ENCODE measurements at places on chromosomes 5 and 9.
A peak's percentile ranks its signal among the peaks of the same experiment; 100 is the strongest.

DNA sequence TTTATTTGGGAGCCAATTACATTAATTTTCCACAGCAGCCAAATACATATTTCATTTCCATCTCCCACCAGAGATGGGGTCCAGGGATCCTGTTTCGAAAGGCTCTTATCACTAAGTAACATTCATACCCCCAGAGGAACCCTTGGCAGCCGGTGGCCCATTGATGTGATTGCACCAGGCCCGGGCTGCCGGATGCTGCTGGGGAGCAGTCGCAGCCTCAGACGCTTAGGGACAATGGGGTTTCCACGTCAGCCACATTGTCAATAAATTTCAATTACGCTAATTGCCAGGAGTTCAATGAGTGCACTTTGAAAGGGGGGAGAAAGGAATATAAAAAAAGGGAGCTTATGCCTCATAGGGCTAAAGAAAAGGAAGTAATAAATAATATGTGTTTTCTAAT lies 478.8 kb upstream of the ADAMTS16 start:
- DNase-seq: no peak

GRCh38 chr9:15246708-15247107 lies 60.3 kb downstream of the TTC39B start:
- peak; percentile 8 for DNase-seq

DNA sequence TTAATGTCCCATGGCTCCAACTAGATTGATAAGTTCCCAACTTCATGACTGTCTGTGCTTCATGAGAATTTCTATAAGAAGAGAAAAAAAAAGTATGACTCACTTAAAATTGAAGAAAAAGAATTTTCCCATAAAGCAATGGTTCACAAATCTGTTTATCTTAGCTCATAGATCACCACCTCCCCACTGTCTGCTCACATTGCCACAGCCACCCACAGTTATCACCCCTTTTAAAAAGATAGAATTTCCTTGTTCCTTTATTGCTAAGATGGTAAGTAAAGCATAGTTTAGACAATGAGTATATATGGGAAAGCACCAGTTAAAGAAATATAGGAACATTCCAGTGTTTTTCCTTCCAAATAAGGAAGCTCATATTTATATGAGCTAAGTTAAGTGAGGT lies 67.1 kb downstream of the ALDH7A1 start:
- no peak for DNase-seq

GRCh38 chr5:132408965-132409364 lies 39.5 kb downstream of the SLC22A5 start:
- no peak for DNase-seq

DNA sequence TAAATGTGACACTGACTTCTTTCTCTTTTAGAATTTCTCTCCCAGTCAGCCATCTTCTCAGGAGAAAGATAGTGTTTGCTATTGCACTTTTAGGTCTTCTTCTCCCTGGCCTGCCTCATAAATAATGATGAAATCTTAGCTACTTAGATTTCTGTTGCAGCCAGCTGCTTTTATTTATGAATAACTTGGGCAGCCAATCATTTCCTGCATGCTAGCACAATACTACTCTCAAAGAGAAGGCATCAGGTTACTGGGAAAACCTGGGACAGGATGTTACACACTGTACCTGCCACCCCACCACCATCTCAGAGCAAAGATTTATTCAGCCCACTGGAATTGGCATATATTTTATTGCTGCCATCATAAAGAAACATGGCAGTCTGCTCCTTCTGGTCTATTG lies 266.6 kb downstream of the PRELID2 start:
- DNase-seq: no peak

- no peak for DNase-seq
These were observed 68.2 kb upstream of the SMC2 start for GRCh38 chr9:104025945-104026344.

- peak; percentile 22 for DNase-seq
These were observed 25.0 kb upstream of the HMCN2 start for GRCh38 chr9:130240410-130241197.

- peak; percentile 32 for DNase-seq
These were observed 4.1 kb upstream of the TCF7 start for GRCh38 chr5:134110382-134110781.

- no peak for DNase-seq
These were observed 222.9 kb downstream of the AOPEP start for GRCh38 chr9:94949370-94949769.

DNA sequence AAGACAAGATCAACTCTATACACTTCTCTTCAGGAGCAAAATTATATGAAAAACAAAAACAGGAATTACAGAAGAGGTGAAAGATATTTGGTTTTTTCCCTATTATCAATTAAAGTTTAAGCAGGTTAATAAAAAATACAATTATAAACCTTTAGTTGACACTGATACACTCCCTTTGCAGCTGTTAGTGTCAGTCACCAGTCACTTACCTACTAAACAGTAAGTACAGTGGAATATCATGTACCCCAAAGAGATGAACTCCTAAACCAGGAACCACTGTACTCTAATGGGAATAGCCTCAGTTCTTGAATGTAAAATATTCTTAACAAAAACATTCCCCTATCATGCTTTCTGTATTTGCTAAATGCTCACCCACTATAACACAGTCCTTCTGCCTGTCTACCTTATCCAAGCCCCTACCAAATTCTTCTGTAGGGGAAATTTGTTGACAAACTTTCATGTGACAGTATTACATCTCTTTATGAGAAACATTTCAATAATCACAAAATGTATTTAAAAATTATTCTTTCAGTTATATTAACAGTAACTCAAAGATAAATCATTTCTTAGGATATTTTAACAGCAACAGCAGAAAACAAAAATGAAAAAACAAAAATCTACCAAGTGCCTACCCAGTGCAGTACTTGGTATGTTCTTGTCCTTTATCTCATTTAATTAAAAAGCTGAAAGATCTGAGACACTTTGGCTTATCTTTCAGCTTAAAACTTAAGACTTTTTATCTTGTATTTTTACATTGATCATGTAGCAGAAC lies 212.8 kb downstream of the MLLT3 start:
- DNase-seq: no peak

DNA sequence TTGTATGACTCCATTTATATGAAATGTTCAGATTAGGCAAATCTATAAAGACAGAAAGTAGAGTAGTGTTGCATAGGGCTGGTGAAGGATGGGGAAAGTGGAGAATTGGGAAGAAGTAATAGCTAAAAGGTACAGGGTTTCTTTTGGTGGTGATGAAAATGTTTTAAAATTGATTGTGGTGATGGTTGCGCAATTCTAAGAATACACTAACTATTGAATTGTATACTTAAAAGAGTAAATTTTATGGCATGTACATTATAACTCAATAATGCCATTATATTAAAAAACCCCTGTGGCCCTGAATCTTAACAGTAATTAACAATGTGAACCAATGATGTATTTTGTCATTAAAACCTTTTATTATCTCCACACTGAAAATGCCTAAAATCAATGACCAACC lies 20.4 kb upstream of the DMAC1 start:
- no peak for DNase-seq

DNA sequence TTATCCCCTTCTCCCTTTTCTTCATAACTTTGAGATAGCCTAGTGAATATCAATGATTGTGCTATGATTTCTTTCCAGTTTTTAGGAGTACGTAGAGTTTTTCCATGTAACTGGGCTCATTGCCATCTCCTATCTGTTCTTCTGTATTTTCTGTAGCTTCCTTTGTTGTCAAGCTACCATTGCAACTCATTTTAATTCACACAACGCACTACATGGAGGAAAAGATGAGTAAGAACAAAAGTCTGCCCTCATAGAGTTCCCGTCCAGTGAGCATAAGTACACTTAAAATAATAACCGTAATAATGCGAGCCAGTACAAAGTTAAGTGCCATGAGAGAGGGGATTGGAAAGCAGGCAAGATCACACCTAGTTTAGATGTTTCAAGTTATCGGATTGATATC lies 177.7 kb downstream of the PAM start:
- no peak for DNase-seq

- no peak for DNase-seq
These were observed 110.0 kb upstream of the TUT7 start for GRCh38 chr9:86464242-86464641.

- DNase-seq: no peak
These were observed 2.6 kb upstream of the GRIN1 start for GRCh38 chr9:137136261-137136880.

DNA sequence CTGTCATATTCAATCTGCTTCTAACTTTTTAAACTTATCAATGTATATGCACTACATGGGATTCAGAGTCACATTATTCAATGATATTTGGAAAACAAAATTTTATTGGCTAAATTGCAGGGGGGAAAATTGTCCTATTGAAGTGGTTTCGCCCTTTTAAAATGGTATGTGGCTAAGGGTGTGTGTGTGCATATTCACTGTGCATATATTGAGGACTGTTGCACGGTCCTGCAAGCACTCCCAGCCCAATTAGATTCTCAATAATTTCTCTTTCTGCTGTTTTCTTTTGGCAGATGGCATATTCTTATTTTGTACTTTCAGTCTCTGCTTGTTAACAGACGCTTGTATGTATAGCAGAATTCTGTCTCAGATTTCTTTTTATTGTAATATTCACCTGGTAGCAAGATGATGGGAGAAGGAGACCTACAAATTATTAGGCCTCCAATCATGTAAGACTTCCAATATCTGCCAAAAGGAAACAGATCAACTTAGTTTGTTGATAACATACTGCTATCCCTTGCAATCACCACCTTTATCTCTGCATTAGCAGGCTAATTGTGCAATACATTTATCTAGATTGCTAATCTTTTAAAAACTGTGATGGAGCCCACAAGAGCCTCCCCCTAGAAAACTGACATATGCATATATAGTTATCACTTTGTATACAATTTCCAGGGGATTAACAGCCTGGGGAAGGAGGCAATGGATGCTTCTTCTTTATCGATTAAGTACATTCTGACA lies 411.5 kb downstream of the PLK2 start:
- DNase-seq: no peak

GRCh38 chr5:2432076-2432920 lies 319.2 kb downstream of the IRX2 start:
- DNase-seq: no peak

GRCh38 chr5:57032151-57032551 lies 80.2 kb upstream of the MIER3 start:
- no peak for DNase-seq

- DNase-seq: no peak
These were observed 454.5 kb downstream of the HINT1 start for GRCh38 chr5:130710596-130710995.

- no peak for DNase-seq
These were observed 157.7 kb upstream of the SLC24A2 start for GRCh38 chr9:19946441-19947109.

DNA sequence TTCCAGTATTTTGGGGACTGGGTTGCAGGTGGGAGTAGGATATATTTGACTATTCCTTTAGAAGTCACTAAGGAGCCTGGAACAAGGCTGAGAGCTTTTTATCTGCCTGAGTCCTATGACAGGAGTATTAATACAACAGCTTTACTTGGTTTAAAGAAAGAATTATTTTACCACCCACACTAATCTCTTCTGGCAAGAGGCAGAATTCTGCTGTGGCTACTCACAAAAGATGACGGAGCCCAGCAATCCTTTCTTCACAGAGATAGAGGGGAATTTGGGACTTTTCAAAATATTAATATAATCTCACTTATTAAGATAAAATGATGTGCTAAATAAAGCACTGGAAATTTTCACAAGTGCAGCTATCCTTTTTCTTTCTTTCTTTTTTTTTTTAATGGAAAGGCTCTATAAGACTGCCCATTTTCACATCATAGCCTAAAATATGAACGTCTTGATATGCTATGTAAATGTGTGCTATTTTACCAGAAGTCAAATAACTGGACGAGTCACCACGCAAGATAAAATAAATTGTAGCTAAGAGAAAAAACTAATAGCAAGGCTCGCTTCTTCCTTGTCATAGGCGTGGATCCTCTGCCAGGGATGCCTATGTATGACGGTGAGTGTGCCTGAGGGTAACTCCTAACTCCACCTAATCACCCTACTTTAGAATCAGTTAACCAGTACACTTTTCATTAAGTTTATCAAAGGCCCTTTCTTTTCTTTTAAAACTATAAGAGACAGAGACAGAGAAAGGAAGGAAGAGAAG lies 76.3 kb downstream of the ZNF608 start:
- no peak for DNase-seq

DNA sequence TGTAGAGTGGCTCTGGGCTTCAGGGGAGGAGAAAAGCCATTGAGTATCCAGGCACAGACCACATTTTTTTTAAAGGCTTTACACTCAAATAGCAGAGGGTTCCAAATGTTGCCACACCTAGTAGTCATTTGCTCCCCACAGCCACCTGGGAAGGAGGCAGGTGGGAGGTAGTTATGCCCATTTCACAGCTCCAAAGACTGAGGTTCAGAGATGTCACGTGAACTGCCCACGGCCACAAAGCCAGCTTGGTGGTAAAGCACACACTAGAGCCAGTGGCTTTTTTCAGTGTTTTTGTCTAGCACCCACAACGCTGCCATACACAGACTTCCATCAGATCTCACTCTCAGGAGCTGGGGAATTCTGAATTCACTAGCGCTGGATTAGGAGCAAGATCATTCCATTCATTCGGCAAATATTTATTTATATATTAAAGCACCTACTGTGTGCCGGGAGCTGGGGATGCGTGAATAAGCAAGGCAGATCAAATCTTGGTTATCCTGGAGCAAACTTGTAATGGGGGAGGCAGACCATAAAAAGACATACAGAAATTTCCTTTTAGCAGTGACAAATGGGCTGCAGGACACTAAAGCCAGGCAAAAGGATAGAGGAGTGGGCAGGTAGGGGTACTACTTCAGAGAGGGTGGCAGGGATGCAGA lies 7.4 kb downstream of the WHRN start:
- no peak for DNase-seq

DNA sequence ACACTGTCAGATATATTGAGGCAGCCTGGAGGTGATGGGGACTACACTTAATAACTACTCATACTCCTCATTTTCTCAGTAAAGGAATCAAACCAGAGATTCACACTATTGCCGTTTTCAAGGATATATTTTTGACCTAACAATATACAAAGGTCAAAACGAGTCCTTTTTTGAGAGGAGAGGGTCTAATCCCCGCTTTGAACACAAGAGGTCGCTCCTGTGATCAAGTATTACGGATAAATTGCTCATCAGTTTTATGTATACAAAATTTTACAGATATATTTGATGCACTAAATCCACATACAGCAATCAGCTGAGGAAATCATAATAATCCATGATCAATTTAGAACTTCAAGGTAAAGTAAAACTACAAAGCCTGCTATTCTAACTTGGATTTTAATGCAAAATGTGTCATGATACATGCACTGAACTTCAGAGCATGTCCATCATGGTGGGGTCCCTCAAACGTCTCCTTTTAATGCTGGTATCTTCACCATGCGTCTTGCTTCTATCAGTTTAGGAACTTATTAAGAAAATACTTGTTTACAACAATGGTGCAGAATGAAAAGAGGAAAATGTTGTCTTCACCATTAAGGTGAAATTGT lies 2.5 kb upstream of the ISL1 start:
- no peak for DNase-seq

DNA sequence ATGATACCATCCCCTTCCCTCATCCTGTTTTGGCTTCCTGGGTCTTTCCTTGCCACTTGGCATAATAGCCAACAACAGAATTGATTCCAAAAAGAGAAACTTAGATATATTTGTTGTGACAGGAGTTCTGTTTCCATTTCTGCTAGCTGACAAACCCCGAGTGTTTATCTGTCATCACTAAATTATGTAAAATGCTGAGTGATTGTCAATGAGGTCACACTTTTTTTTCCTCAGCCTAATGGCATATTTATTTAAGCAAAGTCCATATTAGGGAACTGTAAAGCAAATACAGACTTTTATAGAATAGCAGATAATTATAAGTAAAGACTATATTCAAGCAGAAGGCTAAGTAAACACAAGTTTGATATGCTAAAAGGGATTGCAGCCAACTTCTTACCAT lies 64.0 kb downstream of the RGS7BP start:
- no peak for DNase-seq

Data from stimulated activated CD4-positive, alpha-beta T cell treated with anti-CD3 and anti-CD28 coated beads, Interleukin-4, amount 100 ng/mL, for 24 hours (primary cell).